ENCODE measurements at places on chromosomes 5 and 9. TPM values are rescaled to one million over a fixed set of nuclear protein-coding genes. Genes with fewer than 3 reads are reported as not detected.

The GABRA6 gene
- not detected for polyA plus RNA-seq

The LCP2 gene
- polyA plus RNA-seq = not detected

The SLC46A2 gene
- not detected for polyA plus RNA-seq

The PCDHB9 gene
- polyA plus RNA-seq = 2.9 TPM

The FOXD4L3 gene
- not detected for polyA plus RNA-seq

The FOXD4L4 gene
- polyA plus RNA-seq = not detected

The GFM2 gene
- polyA plus RNA-seq = 50.0 TPM

The RGS7BP gene
- polyA plus RNA-seq = not detected

The SLC6A18 gene
- not detected for polyA plus RNA-seq

The TMEM252 gene
- not detected for polyA plus RNA-seq

The KCNMB1 gene
- 3.9 TPM for polyA plus RNA-seq

The NSG2 gene
- polyA plus RNA-seq = 0.24 TPM

The ADGRV1 gene
- polyA plus RNA-seq = 19.6 TPM

The PCDHA12 gene
- 1.7 TPM for polyA plus RNA-seq

The SPINK6 gene
- polyA plus RNA-seq = not detected

The JAKMIP2 gene
- 20.0 TPM for polyA plus RNA-seq

The GALNT12 gene
- polyA plus RNA-seq = 12.5 TPM

The PCDHB7 gene
- polyA plus RNA-seq = 0.40 TPM

The DBH gene
- 0.04 TPM for polyA plus RNA-seq

The CEL gene
- polyA plus RNA-seq = 1.3 TPM

The GRXCR2 gene
- polyA plus RNA-seq = not detected

The MRPL36 gene
- 206 TPM for polyA plus RNA-seq

The ATP10B gene
- polyA plus RNA-seq = not detected

The CD72 gene
- 12.3 TPM for polyA plus RNA-seq

The C6 gene
- 0.27 TPM for polyA plus RNA-seq

The ZFAND5 gene
- 152 TPM for polyA plus RNA-seq

The LURAP1L gene
- polyA plus RNA-seq = 0.61 TPM

The ZNF354B gene
- polyA plus RNA-seq = 11.4 TPM

The BTNL8 gene
- polyA plus RNA-seq = not detected

The LMX1B gene
- not detected for polyA plus RNA-seq

The KIF4B gene
- 0.05 TPM for polyA plus RNA-seq

The IL7R gene
- polyA plus RNA-seq = 0.04 TPM

The CDH6 gene
- polyA plus RNA-seq = 0.12 TPM

The CDH10 gene
- polyA plus RNA-seq = 1.9 TPM

The CAMK2A gene
- polyA plus RNA-seq = 11.8 TPM

The SPINK13 gene
- 0.59 TPM for polyA plus RNA-seq

The ZNF782 gene
- 3.0 TPM for polyA plus RNA-seq

The CER1 gene
- polyA plus RNA-seq = not detected

The ZMYND19 gene
- polyA plus RNA-seq = 48.1 TPM

The LTC4S gene
- 7.8 TPM for polyA plus RNA-seq

The DIPK1B gene
- polyA plus RNA-seq = 162 TPM

The RXFP3 gene
- not detected for polyA plus RNA-seq

The SPATA31D4 gene
- polyA plus RNA-seq = not detected

The TMEM215 gene
- not detected for polyA plus RNA-seq

The SPATA9 gene
- 1.3 TPM for polyA plus RNA-seq

The EPB41L4B gene
- polyA plus RNA-seq = 4.7 TPM

The RABGAP1 gene
- polyA plus RNA-seq = 37.4 TPM

The IFNA14 gene
- not detected for polyA plus RNA-seq

The OMD gene
- polyA plus RNA-seq = not detected

All from cardiac muscle cell (in vitro differentiated cells and primary cell).